ENCODE measurements at places on chromosomes 4 and X. TPM values are rescaled to one million over a fixed set of nuclear protein-coding genes. Genes with fewer than 3 reads are reported as not detected.

The CLDN22 gene
- not detected for polyA plus RNA-seq

- peak; percentile 3 for DNase-seq
Observed at GRCh38 chrX:52346174-52347165, 22.4 kb upstream of the XAGE2 start.

The PHEX gene
- 0.03 TPM for polyA plus RNA-seq

GRCh38 chr4:123398066-123398852 lies 1.7 kb downstream of the SPRY1 start:
- peak; percentile 66 for DNase-seq

- no peak for DNase-seq
Observed at GRCh38 chrX:14026121-14026520, 3.6 kb downstream of the GEMIN8 start.

DNA sequence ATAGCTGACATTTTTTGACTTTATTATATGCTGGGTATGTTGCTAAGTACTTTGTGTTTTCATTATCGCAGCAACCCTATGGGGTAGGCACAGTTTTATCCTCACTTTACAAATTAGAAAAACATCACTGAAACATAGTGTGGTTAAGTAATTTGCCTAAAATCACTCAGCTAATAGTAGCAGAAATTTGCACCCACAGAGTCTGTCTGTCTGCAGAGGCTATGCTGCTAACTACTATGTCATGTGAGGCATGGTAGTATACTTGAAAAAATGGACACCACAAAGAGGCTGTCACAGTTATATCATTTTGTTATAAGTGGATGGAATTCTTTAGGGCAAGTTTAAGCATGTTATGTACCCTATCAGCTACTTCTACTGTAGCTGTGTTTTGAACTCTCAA lies 69.0 kb downstream of the STAG2 start:
- no peak for DNase-seq

- no peak for DNase-seq
Observed at GRCh38 chr4:166400270-166400894, 527.3 kb downstream of the TLL1 start.

The NPY1R gene
- polyA plus RNA-seq: not detected

The TRIM75 gene
- not detected for polyA plus RNA-seq
